ENCODE measurements at places on chromosomes 12 and 14.

DNA sequence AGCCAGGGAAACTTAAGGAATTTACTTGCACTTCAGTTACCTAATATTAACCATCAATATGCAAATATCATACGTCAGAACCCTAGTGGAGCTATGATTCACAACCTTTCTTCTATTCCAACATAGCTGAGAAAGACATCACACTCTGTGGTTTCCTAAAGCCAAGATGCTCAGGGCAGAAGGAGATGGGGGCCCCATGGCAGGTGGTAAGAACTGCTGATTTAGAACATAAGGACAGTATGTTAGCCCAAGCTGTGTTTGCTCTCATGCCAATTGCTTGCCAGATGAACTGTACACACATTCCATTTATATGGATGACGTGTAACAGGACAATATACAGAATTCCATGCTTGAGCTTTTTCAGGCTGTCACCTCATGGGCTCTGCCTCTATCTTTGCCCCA lies 34.6 kb downstream of the HECTD4 start:
- no peak for DNase-seq

- DNase-seq = no peak
Measured at GRCh38 chr12:117889098-117889497, 79.7 kb downstream of the KSR2 start.

GRCh38 chr12:7162691-7163114 lies 26.8 kb upstream of the PEX5 start:
- peak; percentile 34 for DNase-seq

- DNase-seq = no peak
Measured at GRCh38 chr14:101047326-101047725, 143.8 kb upstream of the RTL1 start.

GRCh38 chr12:95411466-95411865 lies 62.5 kb upstream of the METAP2 start:
- DNase-seq = no peak

DNA sequence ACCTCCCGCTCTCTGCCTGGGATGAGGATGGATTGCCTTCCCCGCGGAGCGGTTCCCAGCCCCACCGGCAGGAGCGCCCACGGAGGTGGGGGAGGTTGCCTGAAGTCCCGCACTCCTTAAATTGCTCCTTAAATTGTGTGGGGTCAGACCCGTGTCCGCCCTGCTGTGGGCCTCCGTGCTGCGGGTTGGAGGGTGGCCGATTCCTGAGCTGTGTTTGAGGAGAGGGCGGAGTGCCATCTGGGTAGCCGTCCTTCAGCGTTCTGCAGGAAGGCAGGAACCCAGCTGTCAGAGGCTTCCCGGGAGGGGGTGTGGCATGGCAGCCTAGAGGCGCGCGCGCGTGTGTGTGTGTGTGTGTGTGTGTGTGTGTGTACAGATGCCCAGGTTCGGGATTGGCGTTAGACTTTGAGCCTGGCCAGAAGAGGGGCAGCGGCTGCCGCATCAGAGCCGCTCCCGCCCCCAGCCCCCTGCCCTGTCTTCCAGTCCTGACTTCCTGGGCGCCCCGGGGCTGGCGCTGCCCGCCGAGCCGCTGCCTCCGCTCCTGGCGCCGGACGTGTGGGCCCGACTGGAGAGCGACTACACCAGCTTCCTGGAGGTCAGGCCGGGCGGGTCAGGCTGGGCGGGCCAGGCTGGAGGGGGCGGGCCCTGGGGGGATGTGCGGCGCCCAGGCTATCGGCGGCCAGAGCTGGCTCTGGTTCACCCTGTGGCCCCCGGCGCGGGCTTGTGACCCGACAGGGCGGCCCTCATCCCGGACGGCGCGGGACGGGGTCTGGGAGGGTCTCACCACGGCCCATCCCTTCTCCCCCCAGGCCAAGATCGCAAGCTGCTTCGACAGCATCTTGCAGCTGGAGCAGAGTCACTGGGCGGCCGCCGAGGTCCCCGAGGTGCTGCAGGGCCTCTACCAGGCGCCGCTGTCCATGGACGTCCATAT lies 9.2 kb downstream of the EXOC3L4 start:
- DNase-seq = peak; percentile 79

DNA sequence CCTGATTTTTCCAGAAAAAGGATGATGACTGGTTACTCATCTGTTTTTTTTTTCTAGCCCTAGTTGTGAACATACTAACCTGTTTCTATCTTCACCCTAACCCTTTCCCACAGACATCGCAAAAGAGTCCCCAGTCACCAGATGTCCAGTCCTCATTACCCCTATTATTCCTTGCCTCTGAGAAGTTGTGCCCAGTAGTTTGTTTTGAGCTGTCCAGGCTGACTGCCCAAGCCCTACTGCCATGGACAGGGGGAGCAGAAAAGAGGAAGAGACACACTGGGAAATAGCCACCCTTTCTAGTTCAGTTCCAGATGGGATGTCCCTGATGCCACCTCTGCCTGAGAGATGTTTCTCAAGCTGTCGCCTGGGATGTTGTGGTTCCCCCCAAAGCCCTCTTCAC lies 13.8 kb upstream of the CELA1 start:
- DNase-seq = no peak

GRCh38 chr12:101172316-101172715 lies 37.7 kb downstream of the SLC5A8 start:
- DNase-seq = no peak

DNA sequence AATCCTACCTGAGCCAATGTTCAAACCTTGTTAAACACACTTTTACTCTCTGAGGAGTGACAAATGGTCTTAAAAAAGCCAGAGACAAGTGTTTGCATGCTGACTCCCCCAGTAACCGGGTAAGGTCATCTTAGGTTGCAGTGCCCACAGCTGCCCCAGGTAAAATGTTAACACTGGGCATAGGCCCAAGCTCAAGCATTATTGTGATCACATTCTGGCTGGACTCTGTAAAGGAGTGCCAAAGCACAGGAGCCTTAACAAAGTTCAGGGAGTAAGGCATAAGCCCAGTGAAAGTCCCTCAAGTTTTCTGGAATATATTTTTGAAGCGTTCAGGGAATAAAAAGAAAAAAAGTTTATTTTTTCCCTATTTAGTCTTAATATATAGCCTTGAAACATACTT lies 8.6 kb downstream of the EDDM3A start:
- no peak for DNase-seq

DNA sequence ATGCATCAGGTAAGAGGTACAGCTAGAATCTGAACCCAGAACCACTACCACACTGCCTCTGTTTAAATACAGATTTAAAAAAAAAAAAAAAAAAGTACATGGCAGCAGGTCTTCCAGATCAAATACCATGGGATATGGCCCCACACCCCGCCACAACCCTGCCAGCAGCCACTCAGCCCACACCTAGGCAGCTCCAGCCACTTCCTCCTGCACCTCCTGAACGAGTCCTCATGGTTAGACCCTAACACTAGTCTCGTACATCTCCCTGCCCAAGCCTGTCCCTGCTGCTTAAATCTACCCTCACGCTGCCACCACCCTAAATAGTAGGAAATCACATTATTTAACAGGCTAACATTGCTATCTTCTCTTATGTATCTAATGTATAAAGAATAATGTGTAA lies 12.6 kb downstream of the SETD3 start:
- no peak for DNase-seq
